K562 (cell line): ENCODE measurements at places on chromosomes 1 and 21.
A peak's percentile ranks its signal among the peaks of the same experiment; 100 is the strongest.

- DNase-seq = no peak
Observed at GRCh38 chr1:47679301-47679791, 241.5 kb downstream of the FOXD2 start.

- DNase-seq = no peak
Observed at GRCh38 chr1:6414881-6415626, 4.7 kb downstream of the HES2 start.

DNA sequence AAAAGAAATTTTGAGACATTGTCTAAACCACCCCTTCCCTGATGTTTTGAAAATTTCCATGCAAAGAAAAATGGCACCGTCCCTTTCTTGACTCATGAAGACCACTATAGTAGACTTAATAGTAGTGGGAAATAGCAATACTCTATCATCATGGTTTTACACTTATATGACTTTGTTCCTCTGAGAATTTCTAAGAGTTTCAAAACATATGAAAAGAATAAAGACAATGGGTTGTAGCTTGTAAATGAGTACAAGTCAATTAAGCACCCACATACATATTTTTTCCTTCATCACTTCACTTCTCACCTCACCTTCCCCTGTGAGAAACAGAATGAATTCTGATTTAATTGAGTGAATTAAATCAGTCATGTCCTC, 151.7 kb downstream of the LYPLAL1 start:
- no peak for DNase-seq

GRCh38 chr1:79472067-79472656, 465.6 kb upstream of the ADGRL4 start:
- no peak for DNase-seq

- DNase-seq = peak; percentile 36
Observed at GRCh38 chr1:218259800-218260199, 25.3 kb upstream of the RRP15 start.

DNA sequence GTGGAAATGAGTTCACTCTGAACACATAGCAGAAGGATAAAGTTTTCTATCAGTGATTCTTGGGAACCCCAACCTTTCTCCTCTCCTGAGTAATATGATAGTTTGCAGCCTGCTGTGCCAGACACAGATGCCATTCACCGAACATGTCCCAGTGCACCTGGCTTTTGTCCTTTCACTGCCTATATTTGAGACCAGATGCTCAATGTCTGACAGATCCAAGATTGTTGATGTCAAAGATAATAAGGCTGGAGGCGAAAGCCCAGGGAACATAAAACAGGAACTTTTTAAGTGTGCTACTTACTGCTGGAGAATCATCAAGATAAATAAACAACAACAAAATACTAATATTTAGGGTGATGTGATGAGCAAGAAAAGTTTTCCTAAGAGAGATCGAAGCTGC, 139.3 kb downstream of the TIAM1 start:
- DNase-seq = no peak

- DNase-seq = no peak
Observed at GRCh38 chr1:59368008-59368670, 71.2 kb downstream of the FGGY start.

GRCh38 chr1:79792219-79792930, 785.8 kb upstream of the ADGRL4 start:
- no peak for DNase-seq

- no peak for DNase-seq
Observed at GRCh38 chr1:163980394-163980793, 578.6 kb upstream of the PBX1 start.

- DNase-seq = no peak
Observed at GRCh38 chr1:2185880-2186855, 8.4 kb downstream of the FAAP20 start.

DNA sequence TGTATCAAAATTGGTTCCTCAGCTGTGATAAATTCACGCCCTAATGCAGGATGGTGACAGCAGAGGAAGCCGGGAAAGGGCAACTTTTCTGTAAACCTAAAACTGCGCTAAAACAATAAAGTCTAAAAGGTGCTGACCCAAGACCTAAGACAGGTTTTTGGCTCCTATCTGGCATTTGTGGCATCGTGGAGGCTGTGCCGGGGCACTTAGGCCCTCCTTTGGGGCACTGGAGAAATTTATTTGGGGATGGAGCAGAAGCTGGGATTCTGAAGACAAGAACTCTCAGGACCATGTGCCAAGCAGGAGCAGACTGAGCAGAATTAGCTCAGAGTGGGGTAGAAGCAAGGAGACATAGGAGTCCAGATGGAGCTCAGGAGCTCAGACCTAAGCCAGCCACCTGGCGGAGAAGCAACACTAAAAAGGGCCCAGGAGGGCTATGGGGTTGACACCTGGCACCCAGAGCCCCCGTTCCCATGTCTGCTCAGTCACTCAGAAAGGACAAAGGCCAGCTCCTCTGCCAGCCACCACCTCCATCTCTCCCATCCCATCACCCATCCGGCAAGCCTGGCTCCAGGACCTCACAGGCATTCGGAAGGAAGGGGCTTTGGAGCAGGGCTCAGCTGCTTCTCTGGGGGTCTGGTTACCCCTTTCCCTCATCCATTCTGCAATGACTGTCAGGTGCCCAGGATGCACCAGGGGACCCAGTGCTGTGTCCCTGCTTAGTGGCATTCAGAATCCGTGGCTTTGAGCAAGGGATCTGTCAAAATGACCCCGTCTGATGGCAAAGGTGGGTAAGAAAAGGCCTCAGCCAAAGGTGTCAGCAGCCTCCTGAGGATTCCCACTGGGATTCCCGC, 347.7 kb downstream of the NPHP4 start:
- DNase-seq = no peak

DNA sequence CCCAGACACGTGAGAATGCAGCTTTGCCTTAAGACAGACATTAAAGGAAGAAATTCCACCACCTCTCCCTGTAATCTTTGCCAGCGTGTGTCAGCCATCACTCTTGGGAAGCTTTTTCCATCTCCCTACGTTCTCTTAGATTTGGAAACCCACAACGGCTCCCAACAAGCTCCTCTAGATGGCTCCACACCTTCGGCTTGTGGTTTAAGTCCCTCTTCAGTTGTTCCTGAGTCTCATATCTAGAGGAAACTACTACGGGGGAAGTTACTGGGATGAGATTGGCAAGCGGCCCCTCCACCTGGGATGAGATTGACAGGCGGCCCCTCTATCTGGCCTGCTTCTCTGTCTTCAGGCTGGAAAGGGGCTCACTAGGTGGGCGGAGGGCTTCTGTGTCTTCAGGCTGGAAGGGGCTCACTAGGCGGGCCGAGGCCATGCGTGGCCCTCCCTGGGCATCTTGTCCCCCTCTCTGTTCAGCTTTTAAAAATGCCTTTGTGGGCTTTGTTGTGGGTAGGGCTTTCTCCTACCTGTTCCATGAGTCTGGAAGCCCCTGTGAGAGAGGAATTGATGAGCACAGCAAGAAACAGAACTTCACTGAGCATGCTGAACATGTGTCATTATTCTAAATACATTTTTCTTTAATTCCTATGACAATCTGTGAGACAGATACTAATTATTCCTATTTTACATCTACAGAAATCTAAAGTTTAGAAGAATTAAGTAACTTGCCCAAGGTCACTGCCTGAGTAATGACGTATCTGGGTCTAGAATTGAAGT, 670.5 kb downstream of the KIF26B start:
- DNase-seq = no peak
